CD4-positive, CD25-positive, alpha-beta regulatory T cell (primary cell): ENCODE measurements at places on chromosomes 13 and 19.

GRCh38 chr13:66224663-66225062, 1005.5 kb downstream of the PCDH9 start:
- no peak for DNase-seq

GRCh38 chr13:40676007-40676406, 9.6 kb upstream of the FOXO1 start:
- DNase-seq, result no peak

DNA sequence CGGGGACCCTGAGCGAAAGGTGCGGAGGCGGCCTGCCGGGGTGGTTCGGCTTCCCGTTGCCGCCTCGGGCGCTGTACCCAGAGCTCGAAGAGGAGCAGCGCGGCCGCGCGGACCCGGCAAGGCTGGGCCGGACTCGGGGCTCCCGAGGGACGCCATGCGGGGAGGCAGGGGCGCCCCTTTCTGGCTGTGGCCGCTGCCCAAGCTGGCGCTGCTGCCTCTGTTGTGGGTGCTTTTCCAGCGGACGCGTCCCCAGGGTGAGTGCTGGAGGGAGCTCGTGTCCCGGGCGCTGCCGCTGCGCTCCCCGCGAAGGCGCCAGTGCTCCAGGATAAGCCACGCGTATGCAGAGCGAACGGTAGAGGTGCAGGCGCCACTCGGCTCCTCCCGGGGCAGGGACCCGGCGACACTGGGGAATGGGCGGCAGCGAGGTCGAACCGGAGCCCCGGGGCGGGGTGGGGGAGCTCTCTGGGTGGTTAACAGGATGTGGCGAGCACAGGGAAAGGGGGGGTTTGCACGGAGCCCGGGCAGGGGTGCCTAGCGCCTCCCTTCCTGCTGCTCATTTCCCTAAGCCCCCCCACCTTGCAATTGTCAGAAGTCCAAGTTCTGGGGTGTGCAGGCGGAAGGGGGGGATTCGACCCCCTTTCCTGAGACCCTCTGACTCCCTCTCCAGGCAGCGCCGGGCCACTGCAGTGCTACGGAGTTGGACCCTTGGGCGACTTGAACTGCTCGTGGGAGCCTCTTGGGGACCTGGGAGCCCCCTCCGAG, at the start of gene IL27RA:
Gene IL27RA (plus strand): TSS at position 44 of the 762 bp plus-strand sequence. CDS start 111 bp downstream, at position 155.
- peak; percentile 67 for DNase-seq

DNA sequence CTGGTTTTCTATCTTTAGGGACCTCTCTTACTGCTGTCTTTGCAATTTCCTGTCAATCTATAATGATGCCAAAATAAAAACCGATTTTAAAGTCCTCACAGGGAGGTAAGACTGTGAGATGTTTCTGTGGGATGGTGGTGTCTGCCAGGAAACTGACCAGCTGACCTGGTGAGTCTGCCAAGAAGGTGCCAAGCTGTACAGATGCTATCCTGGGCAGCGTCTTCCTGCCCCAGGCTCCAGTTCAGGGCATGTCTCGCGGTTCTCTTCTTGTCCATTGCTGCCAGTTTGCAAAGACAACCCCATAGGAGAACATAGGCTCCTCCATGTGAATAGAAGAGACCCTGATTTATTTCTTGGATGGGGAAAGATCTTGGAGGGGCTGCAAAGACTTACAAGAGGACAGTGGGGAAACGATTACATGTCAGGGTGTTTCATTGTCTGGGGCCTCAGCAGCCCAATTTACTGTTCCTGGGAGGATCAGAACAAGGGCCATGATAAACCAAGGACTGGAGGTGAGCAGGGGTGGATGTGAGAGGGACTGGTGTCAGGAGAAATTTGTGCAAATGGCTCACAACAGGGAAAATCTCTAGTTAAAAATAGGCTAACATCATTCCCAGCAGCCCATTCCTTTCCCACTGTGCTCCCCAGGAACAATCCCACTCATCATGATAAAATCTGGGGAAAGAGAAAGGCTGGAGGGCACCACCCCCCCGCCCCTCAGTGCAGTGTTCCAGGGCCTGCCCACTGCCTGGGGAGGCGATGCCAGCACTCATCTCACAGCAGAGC, 42.7 kb upstream of the VSTM2B start:
- no peak for DNase-seq

DNA sequence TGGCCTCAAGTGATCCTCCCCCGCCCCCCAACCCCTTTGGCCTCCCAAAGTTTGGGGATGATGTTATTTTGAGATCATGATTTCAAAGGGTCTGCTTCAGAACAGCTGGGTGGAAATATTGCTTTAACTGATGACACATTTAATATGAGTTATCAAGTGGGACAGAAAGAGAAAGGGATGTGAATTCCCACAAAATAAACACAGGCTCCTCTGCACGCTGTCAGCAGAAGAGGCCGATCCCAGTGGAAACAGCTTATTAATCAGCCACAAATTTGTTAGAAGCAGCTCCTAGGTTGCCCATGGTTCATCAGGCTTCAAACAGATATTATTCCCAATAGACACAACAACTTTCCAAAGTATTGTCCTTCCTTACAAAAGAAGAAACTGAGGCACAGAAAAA, 4.7 kb downstream of the DCLK1 start:
- DNase-seq, result no peak

DNA sequence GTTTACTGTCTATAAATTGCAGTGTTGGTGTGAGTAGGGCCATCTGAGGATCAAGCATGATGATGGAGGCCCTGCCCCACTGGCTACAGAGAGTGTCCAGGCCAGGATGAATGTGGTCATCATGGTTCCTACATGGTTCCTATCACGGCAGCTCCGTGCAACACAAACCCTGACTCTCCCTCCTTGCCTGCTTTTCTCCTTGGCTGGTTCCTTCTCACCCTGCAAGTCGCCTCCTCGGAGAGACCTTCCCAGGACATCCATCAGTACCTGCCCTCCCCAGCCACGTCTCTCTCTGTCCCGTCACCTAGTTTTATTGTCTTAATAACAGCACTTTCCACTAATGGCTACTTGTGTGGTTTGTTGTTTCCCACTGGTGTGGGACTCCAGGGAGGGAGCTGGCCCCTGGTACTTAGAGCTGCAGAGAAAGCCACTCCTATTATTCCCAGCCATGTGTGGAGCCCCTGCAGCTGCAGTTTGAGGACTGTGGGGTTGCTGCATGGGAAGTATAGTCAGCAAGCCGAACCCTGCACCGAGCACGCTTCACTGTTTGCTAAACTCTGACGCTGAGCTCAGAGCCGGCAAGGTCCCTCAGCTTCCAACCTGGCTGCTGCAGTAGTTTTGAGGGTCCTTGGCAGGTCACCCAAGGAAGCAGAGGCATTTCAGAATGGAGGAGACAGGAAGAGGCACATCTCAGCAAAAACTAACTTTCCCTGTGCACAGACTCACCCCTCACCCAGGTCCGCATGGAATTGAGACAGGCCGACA, 146.4 kb upstream of the VSTM2B start:
- DNase-seq, result no peak

DNA sequence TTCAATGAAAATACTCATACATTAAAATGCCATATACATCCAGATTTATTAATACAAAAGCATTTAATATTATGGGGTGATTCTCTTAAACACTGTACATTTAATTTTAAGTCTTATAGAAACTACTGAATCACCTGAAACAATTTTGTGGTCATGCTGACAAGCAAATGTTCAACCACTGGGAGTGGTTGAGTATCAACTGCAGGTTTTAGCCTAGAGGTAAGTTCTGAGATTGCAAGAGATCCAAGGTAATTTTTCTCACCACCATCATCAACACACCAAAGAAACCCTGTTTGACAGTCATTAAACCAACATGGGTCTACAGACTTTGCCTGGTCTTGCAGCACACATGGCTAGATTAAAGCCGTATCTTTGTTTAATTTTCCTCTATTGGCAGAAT, 196.3 kb downstream of the LHFPL6 start:
- peak; percentile 11 for DNase-seq

GRCh38 chr13:56924401-56924800, 216.3 kb upstream of the PRR20A start:
- no peak for DNase-seq

GRCh38 chr13:110250258-110250891, 56.6 kb downstream of the COL4A1 start:
- no peak for DNase-seq

DNA sequence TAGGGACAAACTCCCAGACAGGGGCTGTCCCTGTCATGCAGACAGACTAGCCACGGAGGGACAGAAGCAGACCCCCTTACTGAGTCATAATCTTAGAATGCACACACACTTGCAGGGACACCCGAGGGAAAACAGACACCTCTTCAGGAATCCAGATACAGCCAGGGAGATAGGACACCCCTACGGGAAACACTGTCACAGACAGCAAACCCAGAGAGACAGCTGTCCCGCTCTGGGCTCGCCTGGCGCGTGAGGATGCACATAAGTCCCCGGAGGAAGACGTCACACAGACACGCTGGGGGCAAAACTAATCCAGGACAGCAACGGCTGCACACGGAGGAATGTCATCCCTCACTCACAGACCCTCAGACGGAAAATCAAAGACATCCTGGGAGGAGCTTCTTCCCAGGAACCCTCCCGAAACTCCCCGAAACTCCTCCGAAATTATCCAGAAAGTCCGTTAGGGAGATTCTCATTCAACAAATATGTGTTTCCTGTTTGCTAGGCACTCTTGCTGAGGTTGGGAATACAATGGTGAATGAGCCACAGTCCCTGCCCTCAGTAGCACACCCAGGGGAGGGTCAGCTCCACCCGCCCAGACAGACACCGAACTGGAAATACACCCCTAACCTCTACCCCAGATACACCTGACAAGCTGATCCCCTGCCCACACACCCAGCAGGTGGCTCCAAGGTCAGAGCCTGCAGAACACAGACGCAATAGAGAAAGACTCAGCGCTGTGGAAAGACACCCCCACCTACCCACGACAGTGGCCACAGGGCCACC, 15.2 kb upstream of the TOMM40 start:
- DNase-seq, result no peak

- peak; percentile 20 for DNase-seq
These were observed 659 bp downstream of the GNA11 start for GRCh38 chr19:3094601-3095440.

DNA sequence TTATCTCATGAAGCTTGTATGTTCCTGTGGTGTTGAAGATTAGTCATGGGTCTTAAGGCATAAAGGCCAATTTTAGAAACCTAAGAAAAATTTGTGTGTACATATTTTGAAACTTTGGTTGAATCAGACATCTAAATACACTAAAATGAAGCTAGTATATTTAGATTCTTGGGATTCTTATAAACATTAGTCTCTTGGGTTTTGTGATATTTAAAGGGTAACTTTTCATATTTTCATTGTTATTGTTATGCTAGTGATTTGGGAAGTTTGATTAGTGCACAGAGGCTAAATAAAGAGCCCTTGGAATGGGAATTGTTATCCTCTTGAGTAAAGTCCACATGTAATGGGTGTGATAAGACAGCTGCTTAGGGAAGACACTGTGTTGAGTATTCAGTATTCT, 24.5 kb downstream of the UBA2 start:
- DNase-seq, result no peak

DNA sequence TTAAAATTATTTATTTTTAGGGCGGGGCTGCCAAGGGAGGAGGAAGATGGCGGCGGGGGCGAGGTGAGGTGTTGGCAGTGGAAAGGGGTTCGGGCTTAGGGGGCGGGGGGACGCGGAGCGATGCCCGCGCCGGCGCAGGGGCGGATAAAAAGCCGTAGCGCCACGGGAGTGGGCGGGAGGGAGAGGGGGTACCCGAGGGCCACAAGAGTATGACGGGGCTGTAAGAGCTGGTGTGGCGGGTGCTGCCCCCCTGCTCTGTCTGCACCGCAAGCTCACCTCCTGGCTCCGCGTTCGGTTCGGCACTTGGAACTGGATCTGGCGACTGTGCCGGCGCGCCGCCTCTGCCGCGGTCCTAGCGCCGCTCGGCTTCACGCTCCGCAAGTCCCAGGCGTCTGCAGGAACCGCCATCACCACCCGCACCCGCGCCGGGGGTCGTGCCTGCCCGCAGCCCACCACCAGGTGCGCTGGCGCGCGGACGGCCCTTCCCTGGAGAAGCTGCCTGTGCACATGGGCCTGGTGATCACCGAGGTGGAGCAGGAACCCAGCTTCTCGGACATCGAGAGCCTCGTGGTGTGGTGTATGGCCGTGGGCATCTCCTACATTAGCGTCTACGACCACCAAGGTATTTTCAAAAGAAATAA, 265.2 kb upstream of the SGCG start:
- no peak for DNase-seq

DNA sequence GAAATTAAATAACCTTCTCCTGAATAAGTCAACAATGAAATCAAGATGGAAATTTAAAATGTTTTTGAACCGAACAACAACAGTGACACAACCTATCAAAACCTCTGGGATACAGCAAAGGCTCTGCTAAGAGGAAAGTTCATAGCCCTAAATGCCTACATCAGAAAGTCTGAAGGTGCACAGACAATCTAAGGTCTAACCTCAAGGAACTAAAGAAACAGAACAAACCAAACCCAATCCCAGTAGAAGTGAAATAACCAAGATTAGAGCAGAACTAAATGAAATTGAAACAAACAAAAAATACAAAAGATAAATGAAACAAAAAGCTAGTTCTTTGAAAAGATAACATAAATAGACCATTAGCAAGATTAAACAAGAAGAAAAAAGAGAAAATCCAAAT, 9.0 kb downstream of the UGGT2 start:
- DNase-seq, result no peak

DNA sequence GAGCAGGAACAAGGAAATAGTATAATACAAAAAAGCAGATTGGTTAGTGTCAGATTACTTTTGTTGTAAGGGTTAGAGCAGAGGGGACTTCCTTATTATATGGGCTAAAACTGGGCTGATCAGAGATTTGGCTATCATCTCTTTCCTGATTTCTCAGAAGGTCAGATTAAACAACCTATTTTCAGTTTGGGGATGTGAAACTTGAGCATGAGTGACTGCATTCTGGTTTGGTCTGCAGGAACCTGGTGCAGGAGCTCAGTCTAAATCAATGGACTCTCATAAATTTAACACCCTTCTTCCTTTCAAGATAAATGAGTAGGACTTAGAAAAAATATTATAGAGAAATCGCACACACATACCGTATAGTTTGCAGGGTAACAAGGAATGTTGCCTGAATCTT, 12.9 kb upstream of the RFXAP start:
- no peak for DNase-seq

GRCh38 chr13:66508153-66508909, 721.8 kb downstream of the PCDH9 start:
- no peak for DNase-seq

- DNase-seq, result no peak
These were observed 809 bp downstream of the MYO1F start for GRCh38 chr19:8576273-8576993.

GRCh38 chr13:93361703-93362102, 135.1 kb downstream of the GPC6 start:
- DNase-seq, result no peak

GRCh38 chr13:34826432-34826831, 115.6 kb upstream of the NBEA start:
- DNase-seq, result no peak

GRCh38 chr13:99322297-99323103, 15.3 kb upstream of the GPR183 start:
- DNase-seq, result peak; percentile 21

DNA sequence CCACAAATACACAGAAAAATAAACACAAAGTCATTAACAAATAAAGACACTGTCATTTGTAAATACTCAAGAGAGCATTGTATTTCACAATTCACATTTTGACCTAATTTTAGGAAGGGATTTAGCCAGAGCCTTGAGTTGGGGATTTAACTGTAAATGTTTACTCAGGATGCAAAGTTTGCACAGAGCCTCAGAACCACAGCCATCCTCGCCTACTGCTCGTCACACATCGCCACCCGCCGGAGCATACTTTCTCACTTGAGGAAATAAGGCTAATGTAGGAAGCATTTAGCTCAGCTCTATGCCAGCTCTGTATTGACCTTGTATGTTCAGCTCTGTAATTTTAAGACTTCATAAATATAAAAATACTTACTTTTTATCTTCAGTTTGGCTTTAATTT, 442.7 kb downstream of the OXGR1 start:
- no peak for DNase-seq

- no peak for DNase-seq
These were observed 1.6 kb upstream of the APOC1 start for GRCh38 chr19:44912854-44913253.
